Thoracic aorta (tissue), 2 donors: ENCODE measurements at places on chromosomes 6 and 20.

DNA sequence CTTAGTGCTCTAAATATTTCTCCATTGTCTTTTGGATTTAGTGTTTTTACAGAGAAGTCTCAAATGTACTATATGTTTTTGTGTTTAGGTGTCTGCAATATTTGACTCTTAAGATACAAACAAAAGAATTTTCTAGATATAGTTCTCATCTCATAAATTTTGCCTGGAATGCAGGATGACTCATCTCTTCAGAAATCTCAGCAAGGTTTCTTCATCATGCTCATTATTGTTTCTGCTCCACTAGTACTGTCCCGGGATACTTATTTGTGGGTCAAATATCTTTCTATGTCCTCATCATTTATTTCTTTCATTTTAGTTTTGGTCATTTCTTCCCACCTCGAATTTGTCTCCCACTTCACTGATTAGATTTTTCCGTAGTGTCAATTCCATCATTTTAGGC is 9.5 kb downstream of the AHI1 start:
- no peak overlapping the region for H3K27ac ChIP-seq
- no peaks in the 10 kb centered on the region for H3K4me1 ChIP-seq
- peaks cover 20% of the 10 kb centered on the region for H3K36me3 ChIP-seq
- no peak for DNase-seq
- H3K27me3 ChIP-seq, result no peaks in the 10 kb centered on the region

- no peaks in the 10 kb centered on the region for H3K27me3 ChIP-seq
- DNase-seq, result no peak
- no peaks in the 10 kb centered on the region for H3K36me3 ChIP-seq
- no peak overlapping the region for H3K4me3 ChIP-seq
- H3K27ac ChIP-seq, result no peak overlapping the region
- peaks cover 8% of the 10 kb centered on the region for H3K4me1 ChIP-seq
Observed at GRCh38 chr20:62771396-62772102, 24.7 kb upstream of the MRGBP start.

DNA sequence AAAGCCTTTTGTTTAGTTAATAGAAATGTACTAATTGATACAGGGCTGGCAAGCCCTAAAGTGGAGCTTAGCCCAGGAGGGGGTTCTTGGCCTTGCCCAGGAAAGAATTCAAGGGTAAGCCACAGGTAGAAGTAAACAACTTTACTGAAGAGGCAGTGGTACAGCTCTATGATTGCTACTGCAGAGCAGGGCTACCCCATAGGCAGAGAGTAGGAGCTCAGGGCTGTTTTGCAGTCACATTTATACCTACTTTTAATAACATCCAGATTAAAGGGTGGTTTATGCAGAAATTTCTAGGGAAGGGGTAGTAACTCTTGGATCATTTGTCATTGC is 680.4 kb upstream of the GJE1 start:
- H3K36me3 ChIP-seq, result no peaks in the 10 kb centered on the region
- no peak overlapping the region for H3K27ac ChIP-seq
- no peaks in the 10 kb centered on the region for H3K4me1 ChIP-seq
- H3K4me3 ChIP-seq, result no peak overlapping the region
- DNase-seq, result no peak
- no peaks in the 10 kb centered on the region for H3K27me3 ChIP-seq

DNA sequence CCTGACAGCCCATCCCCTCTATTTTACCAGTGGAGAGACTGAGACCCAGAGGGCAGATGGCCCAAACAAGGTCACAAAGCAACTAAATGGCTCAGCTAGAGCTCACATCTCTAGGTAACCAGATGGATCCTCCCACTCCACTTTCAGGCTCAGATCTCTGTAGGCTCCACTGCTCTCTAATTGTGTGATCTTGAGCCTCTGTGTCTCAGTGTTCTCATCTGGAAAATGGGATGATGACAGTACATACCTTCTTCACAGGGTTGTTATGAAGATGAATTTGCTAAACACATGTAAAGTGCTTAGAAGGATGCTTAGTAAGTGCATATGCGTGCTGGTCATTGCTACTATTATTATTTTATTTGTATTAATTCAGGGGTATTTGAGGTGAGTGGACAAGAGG is 40.5 kb downstream of the RAB44 start:
- peaks cover 17% of the 10 kb centered on the region for H3K4me1 ChIP-seq
- H3K27me3 ChIP-seq, result no peaks in the 10 kb centered on the region
- no peak overlapping the region for H3K4me3 ChIP-seq
- no peaks in the 10 kb centered on the region for H3K36me3 ChIP-seq
- H3K27ac ChIP-seq, result no peak overlapping the region

DNA sequence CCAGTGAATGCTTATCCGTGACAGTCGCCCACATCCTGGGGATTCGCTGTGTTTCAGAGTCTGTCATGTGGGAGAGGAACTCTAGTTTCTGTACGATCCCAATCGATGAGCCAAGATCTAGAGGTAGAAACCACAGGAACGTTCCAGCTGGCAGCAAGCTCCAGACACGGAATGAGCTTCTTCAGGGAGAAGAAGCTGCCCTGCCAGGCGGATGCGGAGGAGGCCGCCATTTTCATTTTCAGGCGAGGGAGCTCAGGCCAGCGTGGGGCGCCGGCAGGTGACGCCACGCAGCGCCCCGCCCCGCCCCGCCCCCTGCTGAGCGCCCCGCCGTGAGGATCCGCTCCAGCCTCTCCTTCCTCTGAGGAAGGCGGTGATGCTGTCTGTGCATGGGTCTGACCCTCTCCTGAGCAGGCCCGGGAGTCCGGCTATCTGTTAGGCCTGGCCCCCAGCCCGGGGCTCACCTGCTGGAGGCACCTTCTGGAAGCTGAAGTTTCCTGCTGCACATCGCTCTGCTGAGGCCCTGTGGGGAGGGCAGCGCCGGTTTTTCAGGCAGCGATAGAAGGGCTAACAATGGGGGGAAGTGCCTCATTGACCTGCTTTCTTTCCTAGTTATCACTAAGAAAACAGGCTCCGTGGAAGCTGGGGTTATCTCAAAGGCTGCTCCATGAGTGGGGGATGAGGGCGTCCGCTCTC is 147.5 kb downstream of the ERMARD start:
- H3K4me1 ChIP-seq, result no peaks in the 10 kb centered on the region
- no peak for DNase-seq

- H3K4me3 ChIP-seq, result no peak overlapping the region
- H3K36me3 ChIP-seq, result no peaks in the 10 kb centered on the region
- H3K27me3 ChIP-seq, result no peaks in the 10 kb centered on the region
- no peak for DNase-seq
- H3K27ac ChIP-seq, result no peak overlapping the region
Observed at GRCh38 chr20:63165356-63166192, 50.4 kb downstream of the YTHDF1 start.

DNA sequence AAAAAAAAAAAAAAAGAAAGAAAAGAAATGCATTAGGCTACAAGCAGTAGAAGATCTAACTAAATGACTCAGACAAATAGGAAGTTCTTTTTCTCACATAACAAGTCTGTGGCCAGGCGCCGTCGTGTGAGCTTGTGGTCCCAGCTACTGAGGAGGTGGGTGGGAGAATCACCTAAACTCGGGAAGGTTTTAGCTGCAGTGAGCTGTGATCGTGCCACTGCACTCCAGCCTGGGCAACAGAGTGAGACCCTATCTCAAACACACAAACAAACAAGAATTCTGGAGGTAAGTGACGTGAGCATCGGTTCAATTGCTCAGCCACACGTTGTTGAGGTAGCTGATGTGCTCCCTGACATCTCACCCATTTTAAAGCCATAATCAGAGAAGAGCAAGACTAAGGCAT is 37.9 kb upstream of the SLC23A2 start:
- no peaks in the 10 kb centered on the region for H3K27me3 ChIP-seq
- no peaks in the 10 kb centered on the region for H3K36me3 ChIP-seq
- no peak overlapping the region for H3K4me3 ChIP-seq
- no peak for DNase-seq

GRCh38 chr20:51014797-51015722 is 7.8 kb downstream of the KCNG1 start:
- H3K27ac ChIP-seq, result no peak overlapping the region
- H3K4me3 ChIP-seq, result no peak overlapping the region
- no peaks in the 10 kb centered on the region for H3K4me1 ChIP-seq

DNA sequence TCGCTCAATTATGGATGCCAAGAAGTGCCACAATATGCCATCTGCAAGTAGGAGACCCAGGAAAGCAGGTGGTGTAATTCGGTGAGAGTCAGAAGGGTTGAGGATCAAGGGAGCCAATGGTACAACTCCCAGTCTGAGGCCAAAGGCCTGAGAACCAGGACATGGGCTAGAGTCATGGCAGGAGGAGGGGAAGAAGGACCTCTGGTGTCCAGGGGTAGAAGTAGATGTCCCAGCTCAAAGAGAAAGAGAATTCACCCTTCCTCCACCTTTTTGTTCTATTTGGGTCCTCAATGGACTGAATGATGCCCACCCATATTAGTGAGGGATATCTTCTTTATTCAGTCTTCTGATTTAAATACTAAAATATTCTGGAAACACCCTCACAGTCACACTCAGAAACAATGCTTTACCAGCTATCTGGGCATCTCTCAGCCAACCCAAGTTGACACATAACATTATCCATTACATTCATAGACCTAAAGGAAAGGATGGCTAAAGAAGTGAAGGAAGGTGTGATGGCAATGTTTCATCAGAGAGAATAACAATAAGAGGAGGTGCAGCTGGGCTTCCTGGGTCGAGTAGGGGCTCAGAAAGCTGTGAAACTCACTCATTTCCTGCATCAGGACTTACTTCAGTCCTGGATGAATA is 21.2 kb upstream of the HLA-DQA1 start:
- DNase-seq, result no peak
- no peak overlapping the region for H3K27ac ChIP-seq
- H3K4me3 ChIP-seq, result no peak overlapping the region
- no peaks in the 10 kb centered on the region for H3K27me3 ChIP-seq

DNA sequence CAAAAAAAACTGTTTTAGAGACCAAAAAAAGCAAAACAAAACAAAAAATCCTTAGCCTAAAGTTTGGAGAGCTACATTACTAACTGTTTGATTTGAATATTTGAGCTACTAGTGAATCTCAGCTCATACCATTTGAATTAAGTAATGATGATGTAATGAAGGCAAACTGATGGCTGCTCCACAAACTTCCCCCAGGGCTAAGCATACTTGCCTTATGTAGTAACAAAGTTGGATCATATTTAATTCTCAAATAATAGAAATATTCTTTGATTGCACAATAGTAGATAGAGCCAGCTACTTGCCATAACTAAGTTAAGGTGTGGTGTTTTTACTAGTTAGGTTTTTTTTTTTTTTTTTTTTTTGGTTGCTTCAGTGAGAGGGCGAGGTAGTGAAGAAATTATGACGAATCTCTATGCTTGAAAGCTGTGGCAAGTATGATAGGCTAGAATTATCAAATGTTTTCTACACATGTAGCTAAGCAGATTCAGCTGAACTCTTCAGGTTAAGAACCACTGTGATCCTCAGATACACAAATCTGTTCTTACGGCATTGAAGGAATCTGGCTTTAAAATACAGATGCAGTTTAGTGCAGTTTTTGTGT is 2.9 kb downstream of the RAB32 start:
- H3K36me3 ChIP-seq, result peaks cover 3% of the 10 kb centered on the region
- H3K4me3 ChIP-seq, result peak overlapping the region; percentile 95
- H3K27me3 ChIP-seq, result no peaks in the 10 kb centered on the region
- DNase-seq, result no peak
- peaks cover 46% of the 10 kb centered on the region for H3K4me1 ChIP-seq

DNA sequence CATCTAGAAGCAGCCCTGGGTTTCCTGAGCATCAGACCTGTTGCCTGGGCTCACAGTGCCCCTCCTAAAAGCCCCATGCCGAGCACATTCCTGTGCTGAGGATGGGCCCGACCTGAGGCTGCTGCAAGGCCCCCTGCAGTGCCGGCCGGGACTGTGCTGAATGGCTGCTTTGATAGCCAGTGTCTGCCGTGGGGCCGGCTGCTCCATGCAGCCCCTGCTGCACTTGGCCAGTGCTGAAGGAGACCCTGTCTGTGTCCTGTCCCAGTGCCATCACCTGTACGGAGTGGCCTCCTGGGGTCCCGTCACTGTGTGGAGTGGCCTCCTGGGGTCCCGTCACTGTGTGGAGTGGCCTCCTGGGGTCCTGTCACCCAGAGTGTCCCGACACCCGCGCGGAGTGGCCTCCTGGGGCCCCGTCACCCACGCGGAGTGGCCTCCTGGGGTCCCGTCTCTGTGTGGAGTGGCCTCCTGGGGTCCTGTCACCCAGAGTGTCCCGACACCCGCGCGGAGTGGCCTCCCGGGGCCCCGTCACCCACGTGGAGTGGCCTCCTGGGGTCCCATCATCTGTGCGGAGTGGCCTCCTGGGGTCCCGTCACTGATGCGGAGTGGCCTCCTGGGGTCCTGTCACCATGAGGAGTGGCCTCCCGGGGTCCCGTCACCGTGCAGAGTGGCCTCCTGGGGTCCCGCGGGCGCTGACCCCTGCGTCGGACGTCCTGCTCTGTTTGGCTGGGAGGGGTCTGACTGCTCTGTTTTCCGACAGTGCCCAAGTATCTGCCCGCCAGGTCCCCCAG is 7.0 kb downstream of the COL9A3 start:
- H3K4me1 ChIP-seq, result peaks cover 6% of the 10 kb centered on the region
- H3K27ac ChIP-seq, result no peak overlapping the region
- no peak overlapping the region for H3K4me3 ChIP-seq
- H3K27me3 ChIP-seq, result no peaks in the 10 kb centered on the region

DNA sequence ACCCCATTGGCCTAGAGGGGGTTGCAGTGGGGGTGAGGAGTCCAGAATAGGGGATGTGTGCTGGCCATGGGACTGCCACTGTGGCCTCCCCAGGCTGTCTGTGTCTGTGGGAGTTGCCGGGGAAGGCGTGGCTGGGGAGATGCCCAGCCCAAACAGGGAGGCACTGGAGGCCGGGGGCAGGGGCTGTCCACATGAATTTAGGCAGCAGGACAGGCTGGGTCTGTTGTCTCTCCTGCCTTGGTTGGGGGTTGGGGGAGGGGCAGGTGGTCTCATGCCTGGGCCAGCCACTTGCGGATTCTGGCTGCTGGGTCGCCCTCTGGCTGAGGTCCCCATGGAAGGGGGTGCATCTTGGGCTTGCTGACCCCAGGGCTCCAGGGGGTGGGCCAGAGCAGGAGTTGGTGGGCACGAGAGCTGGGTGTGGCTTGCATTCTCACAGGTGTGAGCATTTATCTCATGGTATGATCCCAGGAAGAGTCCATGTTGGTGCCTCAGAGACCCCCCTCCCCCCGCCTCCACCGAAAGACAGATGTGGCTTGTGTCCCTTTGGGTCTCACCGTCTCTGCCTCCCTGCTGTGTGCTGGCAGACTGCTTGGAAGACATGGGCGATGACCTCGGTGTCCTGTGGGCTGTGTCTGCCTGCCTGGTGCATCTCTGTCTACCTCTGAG is 4.0 kb downstream of the SOX18 start:
- no peak overlapping the region for H3K4me3 ChIP-seq
- peaks cover 26% of the 10 kb centered on the region for H3K4me1 ChIP-seq
- H3K27me3 ChIP-seq, result no peaks in the 10 kb centered on the region
- DNase-seq, result no peak

DNA sequence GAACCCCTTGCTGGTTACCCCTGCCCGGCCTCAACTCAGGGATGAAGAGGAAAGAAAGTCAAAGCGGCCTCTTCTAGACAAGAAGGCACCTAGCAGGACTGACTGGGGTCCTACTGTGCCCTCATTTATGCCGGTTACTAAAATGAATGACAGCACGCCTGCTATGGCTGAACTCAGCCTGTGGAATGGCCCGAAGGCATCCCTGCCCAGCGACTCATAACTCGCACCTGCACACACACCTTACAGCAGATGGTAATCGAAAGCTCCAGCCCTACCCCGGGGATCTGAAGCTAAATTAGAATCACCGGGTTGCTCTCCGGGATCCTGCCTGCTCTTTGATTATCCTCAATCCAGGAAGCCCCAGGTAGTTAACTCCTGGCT is 747 bp upstream of the TXNDC5 start:
- H3K27ac ChIP-seq, result peak overlapping the region; percentile 58
- DNase-seq, result no peak
- no peaks in the 10 kb centered on the region for H3K27me3 ChIP-seq
- H3K4me1 ChIP-seq, result peaks cover 15% of the 10 kb centered on the region
